ENCODE measurements at places on chromosomes 13 and 19.

DNA sequence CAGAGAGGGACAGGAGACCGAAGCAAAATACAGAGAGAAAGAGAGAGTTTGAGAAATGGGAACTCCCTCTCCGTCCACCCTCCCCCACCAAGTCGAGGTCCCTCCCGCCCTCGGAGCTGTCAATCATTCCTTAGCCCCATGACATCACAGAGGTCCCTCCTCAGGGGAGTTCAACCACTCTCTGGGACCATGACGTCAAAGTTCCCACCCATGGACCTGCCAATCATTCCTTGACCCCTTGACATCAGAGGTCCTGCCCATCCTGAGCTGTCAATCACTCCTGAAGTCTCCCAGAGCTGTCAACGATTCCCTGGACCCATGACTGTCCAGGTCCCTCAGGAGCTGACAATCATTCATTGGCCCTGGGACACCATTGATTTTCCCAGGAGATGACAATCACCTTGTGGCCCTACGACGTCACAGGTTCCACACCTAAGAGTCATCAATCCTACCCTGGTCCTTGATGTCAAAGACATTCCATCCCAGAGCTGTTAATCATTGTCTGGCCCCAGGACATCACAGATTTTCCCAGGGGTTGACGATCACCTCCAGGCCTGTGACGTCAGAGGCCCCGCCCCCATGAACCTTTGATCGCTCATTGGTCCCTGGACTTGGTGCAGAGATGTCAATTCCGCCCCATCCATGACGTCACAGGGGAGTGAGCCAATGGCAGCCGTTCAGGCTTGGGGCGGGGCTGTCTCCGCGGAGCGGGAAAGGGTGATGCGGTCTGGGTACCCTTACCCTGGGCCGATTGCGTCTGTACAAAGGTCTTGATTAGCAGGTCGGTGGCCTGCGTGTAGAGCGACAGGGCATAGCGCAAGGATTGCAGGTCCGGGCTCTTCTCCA is 61.7 kb downstream of the COLGALT1 start:
- no peak for DNase-seq

DNA sequence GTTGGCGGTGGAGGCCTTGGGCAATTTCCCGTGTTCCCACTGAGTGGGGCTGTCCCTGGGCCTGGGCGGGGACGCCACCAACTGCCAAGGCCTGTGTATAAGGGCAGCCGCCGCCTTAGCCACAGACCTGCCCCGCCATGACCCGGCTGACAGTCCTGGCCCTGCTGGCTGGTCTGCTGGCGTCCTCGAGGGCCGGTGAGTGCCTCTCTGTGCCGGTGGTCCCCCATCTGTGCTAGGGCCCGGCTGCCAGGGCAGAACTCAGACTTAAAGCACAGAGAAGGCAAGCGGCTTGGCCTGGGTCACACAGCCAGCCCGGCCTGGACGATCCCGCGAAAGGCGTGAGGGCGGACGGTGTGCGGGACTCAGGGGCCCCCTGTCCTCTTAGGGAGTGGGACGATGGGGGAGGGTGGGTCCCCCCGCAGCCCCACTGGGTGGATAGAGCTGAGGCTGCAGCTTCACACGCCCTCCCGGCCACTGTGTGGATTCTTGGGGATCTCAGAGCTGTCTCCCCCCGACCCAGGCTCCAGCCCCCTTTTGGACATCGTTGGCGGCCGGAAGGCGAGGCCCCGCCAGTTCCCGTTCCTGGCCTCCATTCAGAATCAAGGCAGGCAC is at the start of gene AZU1:
Gene AZU1 (plus strand): TSS at position 128 of the 612 bp plus-strand sequence. CDS start 10 bp downstream, at position 138.
- no peak for DNase-seq

DNA sequence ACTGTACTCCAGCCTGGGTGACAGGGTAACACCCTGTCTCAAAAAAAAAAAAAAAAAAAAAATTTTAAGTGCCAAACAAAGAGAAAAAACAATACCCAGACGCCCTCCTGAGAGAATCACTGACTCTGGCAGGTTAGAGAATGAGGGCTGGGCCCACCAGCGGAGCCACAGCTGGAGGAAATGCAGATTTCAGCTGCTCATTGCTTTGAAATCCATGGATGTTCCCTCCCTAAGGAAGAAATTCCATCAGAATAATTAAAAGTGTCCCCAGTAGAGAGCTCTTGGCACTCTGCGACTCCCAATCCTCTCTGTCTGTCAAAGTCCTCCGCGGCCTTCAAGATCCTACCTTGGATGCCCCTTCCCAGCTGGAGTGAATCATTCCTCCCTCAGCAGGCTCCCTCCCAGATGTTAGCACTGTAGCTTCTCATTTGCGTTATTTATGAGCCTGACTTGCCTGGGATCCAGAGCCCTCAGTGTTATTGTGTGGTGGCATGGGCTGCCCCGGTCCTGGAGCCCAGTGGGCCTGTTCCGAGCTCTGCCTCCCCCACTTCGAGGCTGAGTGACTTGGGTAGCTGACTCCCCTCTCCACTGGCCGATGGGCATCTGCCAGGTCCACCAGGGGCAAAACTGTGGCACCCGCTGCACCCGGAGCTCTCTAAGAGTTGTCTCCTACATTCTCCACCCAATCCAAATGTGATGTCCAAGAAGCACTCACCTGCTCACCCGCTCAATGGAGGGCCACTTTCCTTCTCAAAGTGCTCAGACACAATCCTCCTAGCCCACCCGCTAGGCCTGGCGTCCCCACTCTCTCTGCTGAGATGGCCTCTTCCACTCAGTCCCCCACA is 47.0 kb downstream of the SERP2 start:
- DNase-seq = no peak

GRCh38 chr19:53958168-53958571 is 4.6 kb upstream of the CACNG8 start:
- DNase-seq = no peak

DNA sequence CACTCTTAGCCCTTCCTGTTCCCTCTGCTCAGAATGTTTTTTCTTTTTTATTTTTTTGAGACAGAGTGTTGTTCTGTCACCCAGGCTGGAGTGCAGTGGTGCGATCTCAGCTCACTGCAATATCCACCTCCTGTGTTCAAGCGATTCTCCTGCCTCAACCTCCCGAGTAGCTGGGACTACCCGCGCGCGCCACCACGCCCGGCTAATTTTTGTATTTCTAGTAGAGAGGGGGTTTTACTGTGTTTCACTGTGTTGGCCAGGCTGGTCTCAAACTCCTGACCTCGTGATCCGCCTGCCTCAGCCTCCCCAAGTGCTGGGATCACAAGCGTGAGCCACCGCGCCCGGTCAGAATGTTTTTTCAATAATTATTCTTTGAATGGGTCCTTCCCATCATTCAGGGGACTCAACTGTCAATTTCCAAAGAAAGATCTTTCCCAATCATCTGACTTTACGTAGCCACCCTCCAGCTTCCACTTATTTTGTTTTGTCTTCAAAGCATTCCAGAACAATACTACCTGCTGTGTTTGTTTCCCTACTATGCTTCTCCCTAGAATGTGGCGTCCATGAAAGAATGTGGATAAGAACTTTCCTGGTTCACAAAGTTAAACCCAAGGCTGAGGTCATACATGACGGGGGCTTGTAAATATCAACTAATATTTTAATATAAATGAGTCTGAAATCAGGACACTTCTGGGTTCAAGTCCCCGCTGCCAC is 1.2 kb downstream of the NDUFA7 start:
- no peak for DNase-seq

- DNase-seq = no peak
These were observed 839 bp downstream of the COG6 start for GRCh38 chr13:39656325-39656677.

GRCh38 chr19:49418511-49418910 is 4.7 kb downstream of the PTH2 start:
- no peak for DNase-seq

DNA sequence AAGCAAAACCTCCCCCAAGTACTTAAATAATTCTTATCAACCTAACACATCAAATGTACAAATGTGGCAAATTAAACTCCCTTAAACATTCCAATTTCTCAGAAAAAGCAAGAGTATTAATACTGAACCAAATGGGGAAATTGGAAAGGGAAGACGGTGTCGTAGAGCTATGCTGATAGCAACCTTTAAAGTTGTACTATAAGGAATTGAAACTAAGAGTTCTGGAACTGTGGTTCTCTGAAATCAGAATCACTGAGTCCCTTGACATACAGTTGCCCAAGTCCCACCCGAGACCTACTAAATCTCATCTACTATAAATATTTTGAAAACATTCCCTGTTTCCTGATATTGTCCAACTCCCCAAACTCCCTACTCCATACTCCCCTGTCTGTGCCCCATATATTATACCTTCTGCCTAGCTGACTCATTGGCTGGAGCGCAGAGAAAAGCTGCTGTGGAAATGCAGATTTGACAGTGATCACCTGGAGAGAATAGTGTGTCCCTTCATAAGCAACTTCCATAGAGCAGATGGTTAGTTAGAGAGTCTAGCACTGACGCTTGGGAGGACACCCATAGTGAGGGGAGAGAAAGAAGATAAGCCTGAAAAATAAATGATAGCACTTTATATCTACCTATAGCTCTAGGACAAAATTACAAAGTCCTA is 51.4 kb upstream of the ITM2B start:
- peak; percentile 15 for DNase-seq

GRCh38 chr13:89832827-89833226 is 1514.7 kb upstream of the MIR17HG start:
- DNase-seq = no peak

GRCh38 chr19:50558449-50558848 is 9.8 kb downstream of the LRRC4B start:
- DNase-seq = no peak

DNA sequence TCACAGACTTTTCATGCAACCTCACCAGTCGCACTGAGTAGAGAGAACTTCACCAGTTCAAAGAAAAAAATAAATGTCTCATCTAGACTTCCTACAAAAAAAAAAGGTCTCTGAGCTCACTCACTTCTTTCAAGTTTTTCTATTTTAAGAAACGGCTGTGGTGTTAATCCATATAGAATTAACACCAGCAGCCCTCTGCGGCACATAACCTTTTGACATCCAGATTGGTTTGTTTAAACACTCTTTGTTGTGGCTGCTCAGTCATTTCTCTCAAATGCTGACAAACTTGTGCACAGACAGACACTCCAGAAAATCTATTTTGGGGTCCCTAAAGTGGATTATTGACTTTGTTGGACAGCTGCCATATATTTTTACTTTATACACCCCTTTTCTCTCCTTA is 874.9 kb downstream of the EFNB2 start:
- DNase-seq = no peak

DNA sequence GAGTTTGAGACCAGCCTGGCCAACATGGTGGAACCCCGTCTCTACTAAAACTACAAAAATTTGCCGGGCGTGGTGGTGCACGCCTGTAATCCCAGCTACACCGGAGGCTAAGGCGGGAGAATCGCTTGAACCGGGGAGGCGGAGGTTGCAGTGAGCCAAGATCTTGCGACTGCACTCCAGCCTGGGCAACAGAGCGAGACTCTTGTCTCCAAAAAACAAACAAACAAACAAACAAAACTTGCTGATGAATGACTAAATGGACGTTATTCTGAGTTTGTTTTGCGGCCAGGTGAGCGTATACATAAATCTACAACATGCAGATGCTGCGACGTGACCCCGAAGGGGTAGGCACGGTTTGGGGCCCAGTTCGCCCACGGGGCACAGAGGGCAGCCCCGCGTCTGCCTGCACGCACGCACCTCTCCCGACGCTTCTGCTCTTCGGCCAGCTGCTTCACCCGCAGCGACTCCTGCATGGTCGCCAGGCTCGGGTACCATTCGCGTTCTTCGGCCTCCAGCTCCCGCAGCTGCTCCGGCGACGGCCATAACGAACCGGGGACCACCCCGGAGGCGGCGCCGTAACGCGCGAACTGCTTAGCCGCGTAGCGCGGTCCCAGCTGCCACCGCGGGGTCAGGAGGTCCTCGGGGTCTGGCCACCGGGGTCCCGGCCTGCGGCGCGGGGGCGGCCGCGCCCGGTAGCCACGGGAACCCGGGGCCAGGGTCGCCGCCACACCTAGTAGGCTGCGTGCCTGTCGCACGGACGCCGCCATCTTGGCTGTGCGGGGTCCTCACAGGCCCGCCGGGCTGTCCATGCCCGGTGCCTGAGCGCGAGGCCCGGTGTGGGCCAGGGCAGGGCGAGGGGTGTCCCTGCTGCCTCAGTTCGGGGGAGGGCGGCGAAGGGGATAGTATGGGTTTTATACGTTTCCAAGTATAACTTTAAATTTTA is at the start of gene GADD45GIP1:
Gene GADD45GIP1 (minus strand): TSS at position 778 of the 943 bp plus-strand sequence. CDS start 11 bp downstream, at position 767.
- peak; percentile 74 for DNase-seq

GRCh38 chr13:23600100-23600499 is 29.9 kb downstream of the TNFRSF19 start:
- DNase-seq = no peak
